Chondrocyte (in vitro differentiated cells): ENCODE measurements at places on chromosomes 12 and 14. TPM values are rescaled to one million over a fixed set of nuclear protein-coding genes. Genes with fewer than 3 reads are reported as not detected.
A peak's percentile ranks its signal among the peaks of the same experiment; 100 is the strongest.

KRT78 gene
- not detected in 3 replicates for total RNA-seq

DNA sequence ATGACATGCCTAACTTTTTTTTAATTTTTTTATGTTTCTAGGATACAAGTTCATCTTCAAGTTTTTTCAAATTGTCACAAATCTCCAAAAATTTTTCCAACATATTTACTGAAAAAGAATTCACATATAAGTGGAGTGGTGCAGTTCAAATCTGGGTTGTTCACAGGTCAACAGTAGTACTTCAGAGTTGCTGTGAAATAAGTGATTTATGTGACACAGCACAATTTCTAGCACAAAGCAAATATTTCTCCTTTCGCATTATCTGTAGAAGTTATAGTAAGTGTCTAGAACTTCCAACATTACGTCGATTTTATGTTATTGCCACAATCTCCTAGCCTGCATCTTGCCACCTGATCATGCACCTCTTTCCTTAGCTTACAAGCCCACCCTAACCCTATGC is 9.7 kb upstream of the KRT2 start:
- no peak overlapping the region for H3K27ac ChIP-seq
- H3K4me3 ChIP-seq: no peak overlapping the region
- peaks cover 74% of the 10 kb centered on the region for H3K27me3 ChIP-seq
- no peaks in the 10 kb centered on the region for H3K4me1 ChIP-seq

GRCh38 chr12:131592972-131593371 is 117.9 kb upstream of the SFSWAP start:
- no peaks in the 10 kb centered on the region for H3K4me1 ChIP-seq
- DNase-seq: no peak
- H3K27me3 ChIP-seq: peaks cover 17% of the 10 kb centered on the region
- no peaks in the 10 kb centered on the region for H3K36me3 ChIP-seq
- H3K27ac ChIP-seq: no peak overlapping the region
- H3K4me3 ChIP-seq: no peak overlapping the region

DNA sequence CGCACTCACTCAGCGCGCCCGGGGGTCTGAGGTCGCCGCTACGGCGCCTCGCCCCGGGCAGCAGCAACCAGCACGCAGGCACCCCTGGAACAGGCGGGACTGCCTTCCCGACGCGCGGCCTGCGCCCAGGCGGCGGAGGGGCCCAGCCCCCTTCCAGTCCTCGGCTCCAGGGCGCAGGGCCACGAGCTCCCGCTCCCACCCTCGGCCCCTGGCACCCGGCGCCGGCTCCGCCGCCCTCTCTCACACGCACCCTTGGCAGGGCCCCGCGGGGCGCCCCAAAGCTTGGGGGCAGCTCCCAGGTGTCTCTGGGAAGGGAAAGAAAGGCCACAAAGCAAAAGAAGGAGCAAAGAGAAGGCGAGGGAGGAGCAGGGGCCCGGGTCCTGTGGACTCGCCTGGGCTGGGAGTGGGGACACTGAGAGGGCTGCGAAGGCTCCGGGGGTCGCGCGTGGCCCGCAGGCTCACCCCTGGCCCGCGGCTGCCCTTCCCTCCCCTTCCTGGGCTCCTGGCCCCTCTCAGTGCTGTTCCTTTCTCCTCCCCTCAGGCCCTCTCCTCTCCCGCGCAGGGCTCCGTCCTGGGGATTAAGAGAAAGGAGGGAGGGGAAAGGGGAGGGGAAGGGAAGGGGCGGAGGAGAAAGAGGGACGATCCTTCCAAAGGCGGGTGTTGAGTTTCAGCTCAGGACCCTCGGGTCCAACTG is 907 bp upstream of the EFS start:
- no peak for DNase-seq
- peaks cover 28% of the 10 kb centered on the region for H3K4me1 ChIP-seq
- H3K36me3 ChIP-seq: peaks cover 5% of the 10 kb centered on the region
- H3K27ac ChIP-seq: no peak overlapping the region
- peaks cover 2% of the 10 kb centered on the region for H3K27me3 ChIP-seq
- H3K4me3 ChIP-seq: peak overlapping the region; percentile 67

DNA sequence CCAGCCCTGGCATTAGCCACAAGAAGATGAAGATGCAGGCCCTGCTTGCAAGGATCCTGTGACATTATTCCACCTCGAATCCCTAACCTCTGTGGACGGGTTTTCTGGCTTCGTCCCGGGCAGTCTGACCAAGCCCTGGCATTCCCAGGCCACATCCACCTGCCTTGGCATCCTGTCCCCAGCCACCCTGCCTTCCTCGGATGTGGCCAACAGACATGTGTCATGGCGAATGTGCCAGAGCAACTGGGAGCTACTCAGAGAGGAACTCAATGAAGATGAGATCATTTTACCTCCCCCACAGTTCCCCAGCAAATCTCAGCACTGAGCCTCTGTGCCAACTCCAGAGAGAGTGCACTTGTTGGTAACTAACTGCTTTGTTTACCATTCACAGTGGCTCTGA is 33.5 kb upstream of the KCNA5 start:
- H3K4me1 ChIP-seq: no peaks in the 10 kb centered on the region
- no peak overlapping the region for H3K27ac ChIP-seq
- no peaks in the 10 kb centered on the region for H3K36me3 ChIP-seq
- H3K4me3 ChIP-seq: no peak overlapping the region
